Left renal pelvis (tissue), 4 donors: ENCODE measurements at places on chromosomes 7 and 10.

GRCh38 chr7:88111140-88111743 is 108.6 kb downstream of the SRI start:
- no peak for DNase-seq

- DNase-seq: no peak
Observed at GRCh38 chr10:120691625-120692024, 159.5 kb upstream of the WDR11 start.

- no peak for DNase-seq
Observed at GRCh38 chr10:61135276-61135721, 191.3 kb upstream of the RHOBTB1 start.

- no peak for DNase-seq
Observed at GRCh38 chr10:49081547-49082275, 33.6 kb downstream of the VSTM4 start.

DNA sequence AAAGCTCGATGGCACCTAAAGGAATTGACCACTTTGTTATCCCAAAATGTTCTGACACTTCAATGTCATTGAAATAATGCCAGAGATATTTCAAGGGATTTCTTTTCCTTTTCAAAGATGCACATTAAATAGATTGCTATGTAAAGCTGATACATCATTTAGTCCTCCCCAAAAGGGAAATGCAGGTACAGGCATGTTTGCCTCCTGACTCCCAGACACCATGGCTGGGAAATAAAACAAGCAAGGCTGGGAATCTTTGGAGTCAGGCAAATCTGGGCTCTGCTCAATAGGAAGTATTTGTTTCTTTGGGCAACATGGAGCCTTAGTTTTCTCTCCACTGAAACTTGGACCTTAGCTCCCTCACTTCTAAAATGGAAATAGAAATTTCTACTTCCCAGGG is 230.8 kb upstream of the LRRTM3 start:
- no peak for DNase-seq

DNA sequence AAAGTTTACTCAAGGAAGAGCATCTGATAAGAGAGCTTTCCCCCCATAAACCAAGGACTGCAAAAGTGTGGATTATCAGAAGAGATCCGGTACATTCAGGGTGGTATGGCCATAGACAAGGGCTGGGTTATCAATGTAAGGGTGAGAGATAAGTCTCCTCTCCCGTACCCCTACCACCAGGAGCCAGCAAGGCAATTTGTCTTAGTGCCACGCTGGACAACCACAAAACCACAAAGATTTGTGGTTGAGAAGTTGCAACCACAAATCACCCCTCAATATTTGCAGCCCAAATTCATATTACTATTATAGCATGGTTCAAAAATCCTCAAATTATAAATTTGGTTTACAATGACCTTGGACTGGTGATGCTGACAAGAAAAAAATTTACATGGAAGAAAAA is 2.3 kb upstream of the ZSCAN25 start:
- no peak for DNase-seq

DNA sequence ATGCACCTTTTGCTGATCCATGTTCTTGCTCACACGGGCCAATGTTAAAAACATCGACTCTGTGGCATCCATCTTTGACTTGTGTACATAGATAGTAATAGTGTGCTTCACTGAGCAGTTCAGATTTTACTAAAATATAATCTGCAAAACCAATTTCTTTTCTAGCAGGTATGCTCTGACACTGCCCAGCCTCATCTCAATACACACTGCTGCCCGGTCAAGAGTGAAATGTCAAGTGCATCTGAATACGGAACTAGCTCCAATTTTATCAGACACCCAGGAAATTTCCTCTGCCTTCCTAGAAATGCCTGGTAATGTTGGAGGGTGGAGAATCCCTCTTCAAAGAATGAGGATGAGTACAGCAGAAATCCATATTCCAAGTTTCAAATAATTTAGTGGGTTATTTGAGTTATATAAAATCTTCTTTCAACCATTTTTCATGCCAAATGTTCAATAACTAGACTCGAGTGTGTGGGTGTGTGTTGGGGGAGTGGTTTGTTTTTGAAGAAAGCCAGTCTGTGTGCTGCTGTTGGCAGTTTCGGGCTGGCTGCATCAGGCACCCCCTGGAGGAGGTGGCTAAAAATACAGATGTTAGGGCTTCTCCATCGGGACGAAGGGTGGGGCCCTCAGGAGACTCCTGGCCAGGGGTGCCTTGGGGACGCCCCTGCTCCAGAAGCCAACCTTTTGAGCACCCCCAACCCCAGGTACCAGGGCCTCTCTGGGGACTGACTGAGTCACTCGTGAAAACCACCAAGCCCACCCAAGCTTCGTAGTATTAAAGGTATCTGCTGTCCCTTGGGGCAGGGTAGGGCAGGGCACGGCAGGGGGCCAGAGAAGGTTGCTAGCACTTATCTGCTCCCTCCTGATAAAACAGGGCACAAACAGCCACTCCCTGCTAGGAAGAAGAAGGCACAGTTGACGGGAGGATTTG is 15.4 kb downstream of the CTBP2 start:
- no peak for DNase-seq

DNA sequence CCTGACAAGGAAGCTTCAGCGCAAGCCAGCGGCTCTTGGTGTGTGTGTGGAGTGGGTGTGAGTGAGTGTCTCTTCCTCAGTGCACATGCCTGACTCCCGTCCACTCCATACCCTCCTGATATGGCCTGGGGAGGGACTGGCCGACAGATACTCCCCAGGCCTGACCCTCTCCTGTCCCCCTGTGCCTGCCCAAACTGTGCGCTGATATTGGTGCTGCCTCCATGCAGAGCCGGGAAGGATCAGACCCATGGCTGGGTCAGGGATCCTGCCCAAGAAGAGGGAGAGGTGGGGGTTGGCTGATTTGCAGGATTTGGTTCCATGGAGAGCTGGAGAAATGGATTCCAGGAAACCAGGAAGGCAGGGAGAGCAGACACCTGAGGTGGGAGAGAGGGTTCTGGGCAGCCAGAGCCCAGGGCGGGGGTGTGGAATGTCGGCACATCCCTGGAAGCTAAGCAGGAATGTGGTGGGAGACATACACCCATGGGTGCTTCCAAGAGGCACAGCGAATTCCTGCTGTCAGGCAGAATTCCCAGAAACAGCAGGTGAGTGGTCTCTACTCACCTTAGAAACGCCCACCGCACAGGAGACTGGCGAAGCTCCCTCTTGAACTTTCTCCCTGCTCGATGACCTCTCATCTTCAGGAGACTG is 6.3 kb downstream of the CALML5 start:
- DNase-seq: no peak

DNA sequence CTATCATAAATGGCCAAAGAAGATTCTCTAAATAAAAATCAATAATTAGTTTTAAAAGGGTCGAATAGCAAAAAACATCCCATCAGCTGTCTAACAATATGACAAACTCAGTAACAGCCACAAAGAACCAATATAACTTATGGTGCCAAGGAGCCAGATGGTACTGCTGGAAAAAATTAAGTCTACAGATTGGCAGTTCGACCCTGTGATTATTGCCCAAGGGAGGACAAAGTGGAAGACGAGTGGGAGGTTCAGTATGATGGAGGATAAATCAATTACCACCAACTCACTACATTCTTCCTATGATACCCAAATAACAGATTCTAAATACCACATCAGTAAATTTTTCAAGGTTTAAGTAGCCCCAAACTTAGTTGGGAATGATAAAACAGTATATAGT is 49.0 kb downstream of the SKAP2 start:
- no peak for DNase-seq

- DNase-seq: no peak
Observed at GRCh38 chr7:100785878-100786277, 41.4 kb downstream of the EPHB4 start.

GRCh38 chr7:109986701-109987100 is 1104.2 kb upstream of the LRRN3 start:
- no peak for DNase-seq

DNA sequence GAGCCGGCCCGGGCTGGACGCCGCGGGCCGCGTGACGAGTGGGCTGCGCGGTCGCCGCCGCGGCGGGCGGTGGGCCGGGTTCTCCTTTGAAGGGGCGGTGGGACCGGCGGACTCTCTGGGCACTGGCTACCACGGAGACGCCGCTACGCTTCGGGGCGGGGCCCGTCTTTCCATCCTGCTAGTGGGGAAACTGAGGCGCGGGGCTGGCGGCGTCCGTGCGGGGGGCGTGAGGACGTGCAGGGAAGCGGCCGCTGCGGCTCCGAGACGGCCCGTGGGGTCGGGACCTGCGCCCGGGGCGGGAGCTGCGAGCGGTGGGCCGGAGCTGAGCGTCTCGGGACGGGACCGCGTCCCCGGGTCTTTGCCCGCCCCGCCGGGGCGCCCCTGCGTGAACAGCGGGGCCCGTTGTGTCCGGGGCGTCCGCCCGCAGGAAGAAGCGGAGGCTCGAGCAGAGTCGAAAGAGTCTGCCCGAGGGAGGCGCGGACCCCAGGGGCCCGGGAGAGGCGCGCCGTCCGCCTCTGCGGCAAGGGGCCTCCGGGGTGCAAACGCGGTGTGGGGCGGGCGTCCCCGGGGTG is 548 bp upstream of the BNIP3 start:
- DNase-seq: no peak

DNA sequence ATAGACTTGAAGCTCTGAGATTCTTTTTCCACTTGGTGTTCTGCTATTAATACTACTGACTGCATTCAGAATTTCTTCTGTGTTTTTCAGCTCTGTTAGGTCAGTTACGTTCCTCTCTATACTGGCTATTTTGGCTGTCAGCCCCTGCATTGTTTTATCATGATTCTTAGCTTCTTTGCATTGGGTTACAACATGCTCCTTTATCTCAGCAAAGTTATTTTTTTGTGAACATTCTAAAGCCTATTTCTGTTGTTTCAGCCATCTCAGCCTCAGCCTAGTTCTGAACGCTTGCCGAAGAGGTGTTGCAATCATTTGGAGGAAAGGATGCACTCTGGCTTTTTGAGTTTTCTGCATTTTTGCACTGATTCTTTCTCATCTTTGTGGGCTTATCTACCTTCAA is 201.5 kb upstream of the GNAI1 start:
- DNase-seq: no peak

- DNase-seq: no peak
Observed at GRCh38 chr7:19709249-19709578, 377 bp upstream of the POLR1F start.

GRCh38 chr7:42745357-42746059 is 166.4 kb downstream of the C7orf25 start:
- no peak for DNase-seq

GRCh38 chr10:26970667-26971066 is 109.9 kb upstream of the ABI1 start:
- no peak for DNase-seq

DNA sequence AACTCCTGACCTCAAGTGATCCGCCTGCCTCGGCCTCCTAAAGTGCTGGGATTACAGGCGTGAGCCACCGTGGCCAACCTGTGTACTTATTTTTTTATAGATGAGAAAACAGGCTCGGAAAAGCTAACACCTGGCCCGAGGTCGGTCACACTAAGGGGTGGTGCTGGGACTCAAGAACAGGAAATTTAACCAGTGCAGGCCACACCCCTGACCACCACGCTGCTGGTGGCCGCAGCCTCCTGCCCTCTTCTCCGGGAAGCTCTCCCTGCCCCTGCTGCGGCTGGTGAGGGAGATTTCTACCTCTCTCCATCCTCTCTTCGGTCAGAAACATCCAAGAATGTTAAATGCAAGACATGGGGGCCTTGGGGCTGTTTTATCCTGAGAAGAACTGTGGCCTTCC is 63.2 kb downstream of the TNRC18 start:
- no peak for DNase-seq

DNA sequence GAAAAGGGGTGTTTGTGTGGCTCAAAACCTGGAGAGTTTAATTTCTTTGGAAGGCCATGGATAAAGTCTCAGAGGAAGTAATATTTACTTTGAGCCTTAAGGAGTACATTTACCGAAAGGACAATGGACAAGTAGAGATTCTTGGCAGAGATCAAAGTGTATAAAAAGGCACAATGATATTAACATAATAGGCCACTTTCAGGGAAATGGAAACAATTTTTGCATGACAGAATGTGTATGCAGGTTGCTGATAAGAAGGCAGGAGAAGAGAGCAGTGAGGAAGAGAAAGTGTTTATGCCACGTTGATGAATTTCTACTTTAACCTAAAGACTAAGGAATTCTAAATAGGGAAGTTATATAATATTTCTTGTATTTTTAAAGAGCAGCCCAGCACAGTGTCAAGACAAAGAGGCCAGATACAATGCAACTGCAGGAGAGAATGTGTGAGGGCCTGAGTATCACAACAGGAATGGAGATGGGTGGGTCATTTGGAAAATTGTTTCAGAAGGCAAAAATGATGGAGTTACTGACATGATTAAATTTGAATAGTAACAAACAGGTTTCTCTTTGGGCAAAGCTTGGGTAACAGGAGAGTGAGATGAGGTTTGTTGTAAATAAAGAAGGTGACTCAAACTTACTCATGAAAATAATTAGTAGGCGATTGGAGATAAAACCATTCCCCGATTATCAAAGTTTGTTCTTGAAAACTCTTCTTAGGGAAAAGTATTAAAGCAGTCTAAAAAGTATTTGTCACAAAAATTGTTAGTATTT is 84.1 kb downstream of the THSD7A start:
- no peak for DNase-seq

DNA sequence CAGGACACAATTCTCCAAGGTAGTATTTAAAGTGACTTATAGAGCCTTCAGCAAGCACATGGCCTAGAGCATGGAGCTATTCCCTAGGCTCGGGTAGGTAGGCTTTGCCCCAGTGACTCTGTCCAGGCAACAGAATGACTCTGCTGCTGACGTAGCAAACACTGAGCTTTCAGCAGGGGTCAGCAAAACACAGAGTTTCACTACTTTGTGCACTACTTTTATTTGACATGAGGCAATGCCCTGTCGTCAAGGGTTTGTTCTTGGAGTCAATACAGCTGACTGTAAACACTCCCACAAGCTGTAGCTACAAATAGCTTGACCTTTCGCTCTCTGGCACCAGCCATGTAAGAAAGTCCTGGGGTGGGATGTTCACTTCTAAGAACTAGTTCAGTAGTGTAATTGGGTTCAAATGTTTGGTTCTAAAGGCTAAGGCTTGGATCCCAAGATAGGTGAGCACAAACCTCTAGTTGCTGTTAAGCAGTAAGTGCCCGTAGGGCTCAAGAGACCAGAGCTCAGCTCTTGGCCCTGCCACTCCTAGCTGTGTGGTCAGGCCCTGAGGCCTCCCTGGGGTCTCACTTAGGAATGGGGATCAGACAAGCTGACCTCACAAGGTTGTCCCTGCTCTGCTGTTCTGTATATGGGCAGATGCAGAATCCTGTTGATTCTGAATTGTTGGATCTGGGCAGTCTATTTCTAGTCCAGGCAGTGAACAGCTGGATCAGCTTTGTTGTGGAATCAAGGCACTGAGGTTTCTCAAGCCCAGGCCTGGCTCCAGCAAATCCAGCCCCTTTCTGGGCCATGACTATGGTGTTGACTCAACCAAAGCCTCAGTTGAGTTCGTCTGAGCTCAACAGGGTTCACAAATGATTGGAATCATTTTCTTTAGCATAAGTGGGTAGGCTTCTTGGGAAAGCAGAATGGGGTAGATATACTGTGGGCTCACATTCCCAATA is 10.7 kb downstream of the NODAL start:
- DNase-seq: peak; percentile 47
